H9 (cell line): ENCODE measurements at places on chromosomes 6 and 20.

DNA sequence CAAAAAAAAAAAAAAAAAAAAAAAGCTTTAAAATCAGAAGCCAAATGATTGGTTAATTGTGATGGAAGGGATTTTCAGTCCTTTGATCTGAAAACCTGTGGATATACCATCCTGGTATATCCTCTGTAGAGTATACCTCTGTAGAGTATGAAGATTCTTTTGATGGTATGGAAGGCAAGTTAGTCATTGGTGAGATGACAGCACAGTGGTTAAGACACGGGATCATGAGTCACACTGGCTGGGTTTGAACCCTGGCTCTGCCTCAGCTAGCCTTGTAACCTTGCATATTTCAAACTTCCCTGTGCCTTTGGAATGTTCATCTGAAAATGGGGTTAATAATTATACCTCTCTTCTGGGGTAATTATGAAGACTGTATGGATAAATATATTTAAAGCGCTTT lies 179.3 kb downstream of the CARMIL1 start:
- DNase-seq: no peak

- no peak for DNase-seq
Observed at GRCh38 chr6:17490724-17491123, 97.3 kb downstream of the CAP2 start.

DNA sequence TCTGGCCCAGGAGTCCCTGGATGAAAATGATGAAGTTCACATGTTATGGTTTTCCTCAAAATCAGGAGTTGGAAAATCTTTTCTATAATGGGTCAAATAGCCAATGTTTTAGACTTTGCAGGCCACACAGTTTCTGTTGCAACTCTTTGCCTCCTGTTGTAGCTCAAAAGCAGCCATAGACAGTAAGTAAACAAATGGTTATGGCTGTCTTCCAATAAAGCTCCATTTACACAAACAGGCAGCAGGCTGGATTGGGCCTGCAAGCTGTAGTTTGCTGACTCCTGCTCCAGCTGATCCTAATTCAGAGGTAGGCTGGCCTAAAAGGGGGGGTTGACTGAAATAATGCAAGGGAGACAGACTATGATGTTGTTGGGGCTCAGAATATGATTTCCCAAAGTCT lies 33.0 kb downstream of the METTL24 start:
- DNase-seq: no peak

GRCh38 chr20:50844430-50845100 lies 49.7 kb downstream of the BCAS4 start:
- DNase-seq: no peak

DNA sequence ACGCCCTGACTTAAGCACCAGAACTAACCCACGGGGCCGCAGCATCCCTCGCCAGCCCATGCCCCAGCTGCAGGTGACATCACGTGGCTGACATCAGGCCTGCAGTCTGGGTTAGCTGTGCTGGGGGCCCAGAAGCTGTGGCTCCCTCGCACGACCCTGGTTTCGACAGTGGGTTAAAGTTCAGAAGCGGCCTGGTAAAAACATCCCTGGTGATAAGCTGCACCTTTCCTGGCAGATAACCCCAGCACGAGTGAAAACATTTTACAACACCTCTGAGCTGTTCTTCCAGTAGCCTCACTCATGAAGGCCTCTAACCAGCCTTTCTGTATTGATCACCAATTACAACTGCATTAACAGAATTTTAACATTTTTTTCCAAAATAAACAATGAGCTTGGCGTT lies 136.4 kb upstream of the RREB1 start:
- DNase-seq: no peak

GRCh38 chr20:46051556-46052308 lies 22.7 kb downstream of the SLC12A5 start:
- no peak for DNase-seq
